Right renal cortex interstitium (tissue), 3 donors: ENCODE measurements at places on chromosomes 5 and 9. TPM values are rescaled to one million over a fixed set of nuclear protein-coding genes. Genes with fewer than 3 reads are reported as not detected.

TCF7 gene
- polyA plus RNA-seq = 11.9 TPM

RPP25L gene
- 28.7 TPM for polyA plus RNA-seq

PRRC1 gene
- 82.7 TPM for polyA plus RNA-seq

AGXT2 gene
- polyA plus RNA-seq = 80.5 TPM

IRX2 gene
- 23.1 TPM for polyA plus RNA-seq

ELAVL2 gene
- polyA plus RNA-seq = 3.4 TPM

MEIKIN gene
- 0.19 TPM for polyA plus RNA-seq

TRPM6 gene
- 1.6 TPM for polyA plus RNA-seq

EMB gene
- polyA plus RNA-seq = 4.2 TPM

HARS1 gene
- polyA plus RNA-seq = 67.2 TPM

NUTM2G gene
- 0.24 TPM for polyA plus RNA-seq

CAMK4 gene
- 4.6 TPM for polyA plus RNA-seq

GRIN1 gene
- polyA plus RNA-seq = not detected

BRD8 gene
- 139 TPM for polyA plus RNA-seq

TXNDC15 gene
- 79.4 TPM for polyA plus RNA-seq

NXNL2 gene
- 2.1 TPM for polyA plus RNA-seq

LTC4S gene
- 2.3 TPM for polyA plus RNA-seq

CER1 gene
- polyA plus RNA-seq = 0.71 TPM

CYLC2 gene
- polyA plus RNA-seq = not detected

FST gene
- 26.6 TPM for polyA plus RNA-seq

FABP6 gene
- polyA plus RNA-seq = not detected

VDAC1 gene
- 203 TPM for polyA plus RNA-seq
